ENCODE measurements at places on chromosomes 13 and 19.

GRCh38 chr19:36417752-36418286 is 625 bp downstream of the ZFP82 start:
- H3K27me3 ChIP-seq = peaks cover 10% of the 10 kb centered on the region
- DNase-seq = no peak
- H3K4me1 ChIP-seq = peaks cover 14% of the 10 kb centered on the region
- peaks cover 7% of the 10 kb centered on the region for H3K36me3 ChIP-seq
- peak overlapping the region; percentile 97 for H3K4me3 ChIP-seq

DNA sequence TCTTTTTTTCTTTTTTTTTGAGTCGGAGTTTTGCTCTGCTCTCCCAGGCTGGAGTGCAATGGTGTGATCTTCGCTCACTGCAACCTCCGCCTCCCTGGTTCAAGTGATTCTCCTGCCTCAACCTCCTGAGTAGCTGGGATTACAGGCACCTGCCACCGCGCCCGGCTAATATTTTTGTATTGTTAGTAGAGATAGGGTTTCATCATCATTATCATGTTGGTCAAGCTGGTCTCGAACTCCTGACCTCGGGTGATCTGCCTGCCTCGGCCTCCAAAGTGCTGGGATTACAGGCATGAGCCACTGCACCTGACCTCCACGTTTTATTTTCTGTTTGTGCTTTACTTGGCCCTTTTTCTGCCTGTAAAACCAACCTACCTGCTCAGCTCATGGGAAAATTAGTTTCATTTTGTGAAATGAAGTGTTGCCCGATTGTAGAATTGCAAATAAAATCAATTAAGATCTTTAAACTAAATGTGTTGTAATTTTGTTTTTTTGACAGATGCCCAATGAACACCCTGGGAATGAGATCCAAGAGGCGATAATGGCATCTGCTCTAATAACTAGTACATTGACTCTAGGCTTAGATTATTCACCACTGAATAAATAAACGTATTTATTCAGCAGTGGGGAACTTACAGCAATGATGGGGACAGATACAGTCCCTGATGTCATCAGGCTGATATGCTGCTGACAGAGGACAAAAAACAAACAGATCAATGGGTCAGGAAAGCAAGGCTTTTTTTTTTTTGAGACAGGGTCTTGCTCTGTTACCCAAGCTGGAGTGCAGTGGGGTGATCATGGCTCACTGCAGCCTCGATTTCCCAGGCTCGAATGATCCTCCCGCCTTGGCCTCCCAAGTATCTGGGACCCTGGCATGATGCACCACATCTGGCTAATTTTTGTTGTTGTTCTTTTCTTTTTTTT is 2.2 kb upstream of the RAB11B start:
- H3K27ac ChIP-seq = no peak overlapping the region
- H3K4me1 ChIP-seq = peaks cover 22% of the 10 kb centered on the region
- no peaks in the 10 kb centered on the region for H3K27me3 ChIP-seq
- DNase-seq = no peak

DNA sequence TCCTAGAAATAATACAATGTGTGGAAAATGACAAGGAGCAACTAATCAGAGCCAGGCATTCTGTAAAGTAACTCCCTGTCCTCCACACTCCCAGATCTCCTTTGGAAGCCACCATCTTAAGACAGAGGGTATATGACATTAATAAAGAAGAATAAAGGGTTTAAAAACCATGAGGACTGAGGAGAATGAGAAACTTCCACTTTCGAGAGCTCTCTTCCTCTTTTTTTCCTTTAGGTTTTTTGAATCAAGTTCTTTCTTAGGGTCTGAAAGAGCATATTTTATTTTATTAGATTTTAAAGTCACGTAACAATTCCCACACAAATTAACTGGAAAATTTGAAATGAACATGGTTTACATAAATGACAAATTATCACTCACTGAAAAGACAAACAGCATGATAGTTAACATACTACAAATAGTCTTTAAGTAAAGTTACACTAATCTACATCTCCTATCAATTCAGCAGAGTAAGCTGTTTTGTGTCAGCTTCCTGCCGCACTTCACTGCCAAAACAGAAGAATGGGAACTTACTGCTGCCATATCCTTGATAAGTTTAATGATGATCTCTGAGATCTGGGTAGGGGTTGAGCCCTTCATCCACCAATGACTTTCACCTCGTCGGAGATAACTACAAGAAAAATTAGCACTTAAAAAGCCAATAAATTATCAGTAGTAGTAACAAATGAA is 38.6 kb upstream of the FBXL3 start:
- H3K4me1 ChIP-seq = no peaks in the 10 kb centered on the region
- no peak overlapping the region for H3K27ac ChIP-seq
- H3K4me3 ChIP-seq = no peak overlapping the region
- no peak for DNase-seq
- peaks cover 27% of the 10 kb centered on the region for H3K36me3 ChIP-seq
- no peaks in the 10 kb centered on the region for H3K27me3 ChIP-seq

GRCh38 chr13:30085087-30085486 is 222.3 kb downstream of the KATNAL1 start:
- H3K27ac ChIP-seq = no peak overlapping the region
- no peaks in the 10 kb centered on the region for H3K4me1 ChIP-seq
- no peaks in the 10 kb centered on the region for H3K36me3 ChIP-seq
- DNase-seq = no peak

DNA sequence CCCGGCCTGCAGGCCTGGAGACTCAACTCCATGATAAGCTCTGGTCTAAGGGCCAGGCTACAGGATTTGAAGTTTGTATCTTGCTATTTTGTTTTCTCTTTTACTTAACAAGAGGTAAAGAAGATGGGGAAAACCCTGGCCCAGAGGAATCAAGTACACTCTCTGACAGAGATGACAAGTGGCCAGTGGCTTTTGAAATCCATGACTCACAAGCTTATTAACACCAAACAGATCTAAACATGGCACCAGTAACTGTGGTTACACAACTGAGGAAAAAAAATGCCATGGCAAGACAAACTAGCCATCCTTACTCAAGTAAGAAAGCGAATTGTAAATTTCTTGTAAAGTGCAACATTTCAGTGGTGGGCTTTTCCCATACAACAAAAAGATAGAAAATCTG is 72.6 kb upstream of the SERTM1 start:
- no peak for DNase-seq
- H3K27ac ChIP-seq = no peak overlapping the region
- no peaks in the 10 kb centered on the region for H3K36me3 ChIP-seq
- no peak overlapping the region for H3K4me3 ChIP-seq
- no peaks in the 10 kb centered on the region for H3K4me1 ChIP-seq

GRCh38 chr19:35495107-35496064 is 5.1 kb upstream of the KRTDAP start:
- peaks cover 9% of the 10 kb centered on the region for H3K4me1 ChIP-seq
- peak; percentile 82 for DNase-seq

GRCh38 chr19:6806488-6806887 is 34.0 kb downstream of the VAV1 start:
- H3K27me3 ChIP-seq = no peaks in the 10 kb centered on the region
- peaks cover 4% of the 10 kb centered on the region for H3K36me3 ChIP-seq
- peaks cover 54% of the 10 kb centered on the region for H3K4me1 ChIP-seq
- H3K4me3 ChIP-seq = no peak overlapping the region

DNA sequence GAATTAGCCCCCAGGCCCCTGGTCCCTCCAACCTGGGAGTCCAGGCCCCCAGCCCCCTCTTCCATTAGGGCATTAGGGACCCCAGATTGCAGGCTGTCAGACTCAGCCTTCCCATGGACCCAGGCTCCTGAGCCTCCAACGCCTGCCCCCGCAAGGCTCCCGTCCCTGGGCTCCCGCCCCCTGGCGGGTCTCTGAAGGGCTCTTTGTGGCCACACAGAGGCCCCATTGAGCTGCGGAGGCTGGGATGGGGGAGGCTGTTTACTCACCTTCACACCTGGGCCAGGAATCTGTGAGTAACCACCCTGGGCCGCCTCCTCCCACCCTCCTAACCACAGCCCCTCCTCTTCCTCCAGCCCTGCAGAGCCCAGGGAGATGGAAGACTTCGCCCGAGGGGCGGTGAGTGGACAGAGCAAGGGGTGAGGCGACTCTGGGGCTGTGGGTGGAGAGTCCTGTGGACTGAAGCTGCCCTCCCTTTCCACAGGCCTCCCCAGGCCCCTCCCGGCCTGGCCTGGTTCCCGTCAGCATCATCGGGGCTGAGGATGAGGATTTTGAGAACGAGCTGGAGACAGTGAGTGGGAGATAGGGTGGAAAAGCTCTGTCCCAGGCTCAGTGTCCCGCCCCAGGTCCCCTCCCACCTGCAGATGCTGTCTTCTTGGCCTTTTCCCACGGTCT is 4.9 kb downstream of the ARHGEF1 start:
- peaks cover 70% of the 10 kb centered on the region for H3K4me1 ChIP-seq
- H3K27ac ChIP-seq = peak overlapping the region; percentile 79

DNA sequence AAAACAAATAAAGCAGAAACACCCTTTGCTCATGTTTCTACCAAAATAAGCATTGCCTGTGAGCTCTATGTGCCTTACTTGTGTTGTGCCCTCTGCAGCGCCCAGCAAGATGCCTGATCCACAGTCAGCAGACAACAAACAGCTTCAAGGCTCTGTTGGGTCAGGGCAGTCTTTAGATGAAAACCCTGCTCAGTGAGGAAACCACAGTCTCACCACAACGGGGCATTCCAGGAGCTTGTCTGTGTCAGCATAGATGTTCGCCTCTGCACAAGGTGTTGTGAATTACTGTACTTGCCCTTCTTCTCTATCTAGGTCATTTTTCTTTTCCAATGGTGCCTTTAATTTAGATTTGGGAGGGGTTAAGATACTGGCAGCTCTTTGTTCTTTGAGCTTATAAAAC is 251.9 kb downstream of the COL4A1 start:
- no peaks in the 10 kb centered on the region for H3K4me1 ChIP-seq
- H3K4me3 ChIP-seq = no peak overlapping the region
- no peak overlapping the region for H3K27ac ChIP-seq
- H3K36me3 ChIP-seq = no peaks in the 10 kb centered on the region
- peaks cover 8% of the 10 kb centered on the region for H3K27me3 ChIP-seq

DNA sequence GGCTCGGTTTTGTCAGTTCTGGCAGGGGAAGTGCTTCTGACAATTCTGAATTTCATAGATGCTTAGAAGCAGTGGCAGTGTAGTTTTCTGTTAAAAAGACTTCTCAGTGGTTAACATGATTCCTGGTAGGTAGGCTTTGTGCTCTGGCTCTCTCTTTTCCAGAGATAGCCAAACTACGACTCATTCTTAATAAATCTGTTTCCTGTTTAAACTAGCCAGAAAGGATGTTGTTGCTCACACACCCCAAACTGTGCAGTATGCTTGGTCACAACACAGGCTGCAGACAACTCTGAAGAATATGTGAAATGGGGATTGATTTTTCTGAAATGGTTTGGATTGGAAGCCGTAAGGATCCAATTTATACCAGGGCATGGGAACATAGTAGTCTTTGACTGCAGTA is 711.5 kb downstream of the PCDH17 start:
- peaks cover 6% of the 10 kb centered on the region for H3K36me3 ChIP-seq
- no peaks in the 10 kb centered on the region for H3K27me3 ChIP-seq
- no peak overlapping the region for H3K4me3 ChIP-seq

DNA sequence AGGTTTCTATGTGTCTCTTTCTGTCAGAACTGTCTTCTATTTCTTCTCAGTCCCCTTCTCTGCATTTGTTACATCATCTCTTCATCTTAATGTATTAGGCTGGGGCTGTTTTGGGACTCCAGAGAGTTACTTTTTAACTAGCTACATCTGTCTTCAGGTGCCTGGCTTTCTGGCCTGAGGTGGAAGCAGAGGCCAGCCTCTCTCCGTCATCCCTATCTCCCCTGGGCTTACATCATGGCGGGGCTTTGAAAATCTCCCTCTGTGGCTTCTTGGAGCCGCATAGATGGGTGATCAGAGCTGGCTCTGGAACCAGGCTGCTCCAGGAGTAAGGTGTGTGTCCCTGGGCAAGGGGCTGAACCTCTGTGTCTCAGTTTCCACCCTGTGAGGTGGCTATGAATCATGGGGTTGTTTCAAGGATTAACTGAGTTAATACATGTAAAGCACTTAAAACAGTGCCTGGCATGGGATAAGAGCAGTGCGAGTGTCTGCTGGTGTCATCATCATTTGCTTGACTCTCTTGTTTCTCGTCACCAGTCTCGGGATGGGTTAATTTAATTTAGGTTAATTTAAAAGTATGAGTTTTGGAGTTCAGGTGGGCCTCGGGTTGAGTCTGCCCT is 2.0 kb downstream of the EPN1 start:
- peak overlapping the region; percentile 87 for H3K27ac ChIP-seq
- no peaks in the 10 kb centered on the region for H3K27me3 ChIP-seq
- peak overlapping the region; percentile 93 for H3K4me3 ChIP-seq
- peaks cover 51% of the 10 kb centered on the region for H3K4me1 ChIP-seq
- DNase-seq = no peak

DNA sequence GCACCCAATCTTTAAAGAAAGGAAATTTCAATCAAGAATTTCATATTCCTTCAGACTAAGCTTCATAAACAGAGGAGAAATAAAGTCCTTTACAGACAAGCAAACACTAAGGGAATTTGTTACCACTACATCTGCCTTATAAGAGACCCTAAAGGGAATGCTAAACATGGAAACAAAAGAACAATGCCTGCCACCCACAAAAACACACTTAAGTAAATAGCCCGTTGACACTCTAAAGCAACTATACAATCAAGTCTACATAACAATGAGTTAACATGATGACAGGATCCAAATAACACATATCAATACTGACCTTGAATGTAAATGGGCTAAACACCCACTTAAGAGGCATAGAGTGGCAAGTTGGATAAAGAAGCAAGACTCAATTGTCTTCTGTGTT is 1056.9 kb upstream of the ATXN8OS start:
- no peak for DNase-seq
- H3K36me3 ChIP-seq = peaks cover 21% of the 10 kb centered on the region
- H3K4me1 ChIP-seq = no peaks in the 10 kb centered on the region
- no peaks in the 10 kb centered on the region for H3K27me3 ChIP-seq

DNA sequence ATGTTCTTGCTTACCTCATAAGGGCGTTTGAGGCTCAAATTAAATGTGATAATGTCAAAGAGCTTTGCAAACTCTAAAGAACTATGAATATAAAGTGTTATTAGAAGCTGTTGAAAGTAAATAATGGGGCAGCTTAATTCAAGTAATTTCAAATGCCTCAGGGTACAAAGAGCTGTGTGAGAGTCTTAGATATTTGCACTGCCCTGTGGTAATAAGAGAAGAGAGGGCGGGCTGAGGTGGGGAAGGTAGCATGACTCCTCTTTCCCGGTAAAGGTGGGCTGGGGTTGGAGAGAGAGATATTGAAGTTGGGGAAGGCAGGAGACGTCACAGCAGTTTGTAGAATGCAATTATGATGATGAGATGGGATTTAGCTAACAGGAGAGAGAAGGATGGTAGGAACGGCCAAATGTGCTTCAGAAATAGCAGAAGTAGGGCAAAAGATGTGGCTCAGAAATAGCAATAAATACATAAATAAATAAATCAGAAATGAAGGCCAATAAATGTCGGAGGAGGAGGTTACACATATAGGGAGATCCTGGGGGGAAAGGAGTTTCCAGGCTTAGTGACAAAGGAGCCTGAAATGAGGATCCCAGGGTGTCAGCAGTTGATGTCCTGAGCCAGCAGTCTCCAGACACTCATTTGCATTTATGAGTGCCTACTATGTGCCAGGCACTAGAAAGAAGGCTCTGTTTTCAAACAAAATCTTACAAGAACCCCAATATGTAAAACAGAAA is 35.7 kb upstream of the RCBTB2 start:
- peaks cover 64% of the 10 kb centered on the region for H3K4me1 ChIP-seq
- H3K4me3 ChIP-seq = no peak overlapping the region
- no peaks in the 10 kb centered on the region for H3K27me3 ChIP-seq
- no peak for DNase-seq
- H3K27ac ChIP-seq = no peak overlapping the region

- peaks cover 2% of the 10 kb centered on the region for H3K36me3 ChIP-seq
- no peak overlapping the region for H3K4me3 ChIP-seq
- peaks cover 14% of the 10 kb centered on the region for H3K4me1 ChIP-seq
- peaks cover 8% of the 10 kb centered on the region for H3K27me3 ChIP-seq
Observed at GRCh38 chr19:485583-486236, 10.6 kb upstream of the MADCAM1 start.

Measured in natural killer cell treated with Interleukin-12 subunit alpha and Interleukin-12 subunit beta and Interleukin-15 and Interleukin-18, amount 100 ng/mL, for 72 hours (primary cell).